NCI-H524 (cell line): ENCODE measurements at places on chromosomes 5 and 9.

DNA sequence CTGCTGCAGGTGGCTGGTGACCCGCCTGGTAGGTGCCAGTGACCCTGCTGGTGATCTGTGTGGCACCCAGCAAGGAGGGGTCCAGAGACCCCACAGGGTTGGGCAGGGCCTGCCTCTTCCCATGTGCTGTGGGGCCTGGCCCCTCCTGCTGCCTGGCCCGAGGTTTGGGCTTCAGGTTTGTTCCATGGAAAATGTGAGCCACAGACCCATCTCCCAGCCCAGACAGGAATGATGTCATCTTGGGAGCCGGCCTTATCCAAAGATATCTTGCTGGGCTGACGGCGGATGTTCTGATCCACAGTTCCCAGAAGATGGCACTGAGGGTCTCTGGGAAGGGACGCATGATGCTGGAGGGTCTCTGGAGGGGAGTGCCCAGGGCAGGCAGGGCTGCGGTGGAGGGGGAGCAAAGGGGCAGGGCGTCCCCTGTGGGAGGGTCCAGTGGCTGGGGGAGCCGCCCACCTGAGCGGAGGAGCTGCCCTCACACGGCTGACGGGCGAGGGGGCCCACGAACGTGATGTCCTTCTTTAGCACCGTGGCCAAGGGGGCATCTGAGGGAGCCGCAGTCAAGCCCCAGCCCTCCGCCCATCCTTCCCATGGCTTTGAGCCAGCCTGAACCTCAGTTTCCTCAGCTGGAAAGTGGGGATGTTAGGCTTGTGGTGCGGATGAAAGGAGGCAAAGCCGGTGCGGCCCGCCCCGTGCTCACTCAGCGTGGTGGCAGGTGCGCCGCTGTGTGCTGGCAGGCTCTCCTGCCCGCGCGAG lies 68.1 kb downstream of the COL5A1 start:
- no peak for DNase-seq

DNA sequence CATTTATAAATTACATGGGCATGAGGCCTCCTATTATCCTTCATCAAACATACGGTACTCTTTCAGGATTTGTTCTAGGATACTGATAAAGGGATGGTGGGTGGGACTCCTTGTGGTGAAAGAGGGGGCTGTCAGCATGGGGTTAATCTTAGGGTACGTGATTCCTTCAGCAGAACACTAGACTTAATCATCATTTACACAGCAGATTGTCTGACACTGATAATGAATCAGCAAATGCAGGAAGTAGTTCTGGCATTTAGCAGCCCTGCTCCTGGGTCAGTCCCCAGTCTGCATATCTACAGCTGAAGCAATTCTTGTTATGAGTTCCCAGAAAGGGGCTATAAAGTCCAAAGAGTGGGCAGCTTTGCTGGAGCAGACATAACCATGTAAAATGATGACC lies 384.6 kb downstream of the SPOCK1 start:
- no peak for DNase-seq

- DNase-seq, result peak; percentile 63
These were observed 164.0 kb downstream of the PAM start for GRCh38 chr5:102918986-102919610.

- no peak for DNase-seq
These were observed 10.5 kb downstream of the TAL2 start for GRCh38 chr9:105672711-105673234.

- DNase-seq, result no peak
These were observed 24.6 kb downstream of the APC start for GRCh38 chr5:112762113-112762810.

DNA sequence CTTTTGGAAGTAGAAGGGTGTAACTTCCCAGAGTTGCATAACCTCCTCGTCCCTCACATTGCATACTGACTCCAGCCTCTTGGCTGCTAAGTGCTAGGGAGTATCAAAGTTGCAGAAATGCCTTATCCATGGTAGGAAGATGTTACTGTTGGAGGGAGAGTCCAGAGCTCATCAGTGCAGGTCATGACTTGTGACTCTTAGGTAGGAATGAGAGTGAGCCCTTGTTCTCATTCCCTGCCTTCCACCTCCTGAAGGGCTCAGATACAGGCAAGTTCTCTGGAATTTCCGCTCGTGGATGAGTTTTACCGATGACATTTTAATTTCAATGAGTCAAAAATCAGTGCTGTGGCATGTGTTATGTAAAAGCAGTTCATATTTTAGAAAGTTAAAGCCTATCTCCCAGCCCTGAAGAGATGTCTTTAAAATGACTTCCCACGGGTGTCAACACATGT lies 17.0 kb downstream of the IRX1 start:
- no peak for DNase-seq

- DNase-seq, result no peak
These were observed 133.4 kb downstream of the ACTL7B start for GRCh38 chr9:108722396-108722795.

DNA sequence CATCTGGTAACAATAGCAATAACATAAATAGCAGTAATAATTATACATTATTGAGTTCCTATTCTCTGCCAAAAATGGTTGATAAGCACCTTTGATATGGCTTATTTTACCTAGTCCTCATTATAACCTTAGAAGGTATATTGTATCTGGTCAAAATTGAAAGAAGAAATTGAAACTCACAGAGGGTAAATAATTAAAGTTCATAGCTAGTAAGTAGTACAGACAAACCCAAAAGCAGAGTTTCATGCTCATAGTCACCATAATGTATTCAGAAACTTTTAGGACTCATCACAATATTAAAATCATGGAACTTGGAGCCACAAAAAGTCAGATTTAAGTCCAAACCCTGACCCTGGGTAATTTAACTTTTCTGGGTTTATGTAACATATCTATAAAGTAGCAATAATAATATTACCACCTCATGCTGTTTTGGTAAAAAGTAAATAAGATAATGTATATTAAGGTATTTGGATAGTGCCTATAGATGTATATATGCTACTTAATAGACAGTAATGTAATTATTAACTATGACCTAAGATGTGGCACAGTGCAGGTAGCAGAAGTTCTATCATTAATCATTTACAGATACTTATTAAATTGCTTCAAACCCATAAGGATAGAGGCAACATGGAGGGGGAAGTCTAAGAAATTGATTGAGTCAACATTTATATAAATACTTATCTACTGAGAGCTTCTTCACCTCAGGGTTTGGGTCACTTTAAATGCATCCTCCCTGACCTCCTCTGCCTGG lies 32.4 kb downstream of the STK32A start:
- DNase-seq, result no peak
